Sigmoid colon (tissue), 7 donors: ENCODE measurements at places on chromosomes 2 and 18. TPM values are rescaled to one million over a fixed set of nuclear protein-coding genes. Genes with fewer than 3 reads are reported as not detected.
A peak's percentile ranks its signal among the peaks of the same experiment; 100 is the strongest.

The SLC4A5 gene
- polyA plus RNA-seq: 1.8 TPM

The FAM161A gene
- polyA plus RNA-seq: 1.1 TPM

The SLC40A1 gene
- 216 TPM for polyA plus RNA-seq

DNA sequence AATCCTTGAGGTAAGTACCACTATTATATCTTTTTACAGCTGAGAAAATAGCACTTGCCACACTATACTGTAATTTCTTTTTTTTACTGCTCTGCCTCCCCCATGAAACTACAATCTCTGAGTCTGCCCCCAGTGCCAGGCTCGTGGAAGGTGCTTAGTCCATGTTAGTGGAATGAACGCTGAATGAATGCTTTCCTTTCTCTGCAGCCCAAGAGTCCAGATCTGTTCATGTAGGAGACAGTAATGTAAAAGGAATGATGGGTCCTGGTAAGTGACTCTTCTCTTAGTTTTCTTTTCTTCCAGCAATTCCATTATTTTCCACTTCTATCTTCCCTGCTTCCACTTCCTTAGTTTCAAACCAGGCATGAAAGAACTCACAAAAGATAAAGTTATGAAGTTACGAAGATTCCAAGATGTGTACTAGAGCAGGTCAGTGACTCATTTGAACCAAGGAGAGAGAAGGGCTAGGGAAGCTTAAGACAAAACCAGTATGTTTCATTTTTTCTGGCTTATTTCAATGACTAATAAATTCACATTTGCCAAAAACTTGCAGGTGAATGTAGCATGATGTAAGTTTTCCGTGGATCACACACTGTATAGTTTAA lies 46.0 kb downstream of the ARHGEF33 start:
- no peaks in the 10 kb centered on the region for H3K27me3 ChIP-seq
- no peaks in the 10 kb centered on the region for H3K4me1 ChIP-seq
- no peak overlapping the region for H3K4me3 ChIP-seq

The DPP4 gene
- polyA plus RNA-seq: 1.2 TPM

GRCh38 chr2:179802051-179802882 lies 59.1 kb downstream of the ZNF385B start:
- H3K4me3 ChIP-seq: no peak overlapping the region
- H3K4me1 ChIP-seq: no peaks in the 10 kb centered on the region
- H3K27me3 ChIP-seq: no peaks in the 10 kb centered on the region
- DNase-seq: no peak

The MC2R gene
- polyA plus RNA-seq: not detected

The NDUFV2 gene
- 339 TPM for polyA plus RNA-seq

DNA sequence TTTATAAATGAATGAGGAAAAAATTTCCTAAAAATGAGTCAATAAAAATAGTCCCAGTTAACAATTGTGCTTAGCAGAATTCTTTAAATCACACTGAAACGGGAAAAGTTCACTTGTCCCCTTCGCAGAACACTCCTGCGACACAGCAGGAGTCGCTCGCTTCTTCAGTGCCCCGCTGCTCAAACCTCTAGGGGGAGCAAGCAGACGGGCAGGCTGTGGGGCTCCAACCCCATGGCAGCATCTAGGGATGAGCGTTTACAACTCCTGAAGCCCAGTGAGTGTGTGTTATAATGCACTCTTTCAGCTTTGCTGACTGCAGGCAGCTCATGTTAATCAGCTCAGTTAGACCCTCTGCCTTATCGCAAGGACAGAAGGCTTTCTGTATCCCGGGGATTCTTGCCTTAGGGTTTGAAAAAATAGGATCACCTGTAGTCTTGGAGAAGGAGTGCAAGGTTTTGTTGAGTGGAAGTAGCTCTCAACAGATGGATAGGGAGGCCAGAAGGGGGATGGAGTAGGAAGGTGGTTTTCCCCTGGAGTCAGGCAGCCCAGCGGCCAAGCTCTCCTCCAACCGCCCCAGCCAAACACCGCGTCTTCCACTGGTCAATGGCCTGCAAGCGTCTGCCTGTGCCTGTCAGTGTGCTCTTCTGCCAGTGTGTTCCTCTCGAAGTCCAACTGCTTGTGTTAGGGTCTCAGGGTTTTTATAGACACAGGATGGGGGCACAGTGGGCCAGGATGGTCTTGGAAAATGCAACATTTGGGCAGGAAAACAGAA lies 1977.7 kb upstream of the LRRTM1 start:
- peak; percentile 17 for DNase-seq
- no peak overlapping the region for H3K4me3 ChIP-seq
- H3K36me3 ChIP-seq: no peaks in the 10 kb centered on the region
- H3K4me1 ChIP-seq: no peaks in the 10 kb centered on the region
- no peak overlapping the region for H3K27ac ChIP-seq
- H3K27me3 ChIP-seq: no peaks in the 10 kb centered on the region

The QPCT gene
- 1.2 TPM for polyA plus RNA-seq

- H3K27me3 ChIP-seq: no peaks in the 10 kb centered on the region
- DNase-seq: peak; percentile 72
- no peak overlapping the region for H3K27ac ChIP-seq
Observed at GRCh38 chr2:238290091-238290509, 1.7 kb upstream of the PER2 start.

GRCh38 chr2:190355968-190356644 lies 12.7 kb downstream of the INPP1 start:
- H3K36me3 ChIP-seq: no peaks in the 10 kb centered on the region
- no peak for DNase-seq
- no peaks in the 10 kb centered on the region for H3K4me1 ChIP-seq
- peak overlapping the region; percentile 43 for H3K27ac ChIP-seq
- H3K27me3 ChIP-seq: no peaks in the 10 kb centered on the region

The BUB1 gene
- 2.1 TPM for polyA plus RNA-seq

DNA sequence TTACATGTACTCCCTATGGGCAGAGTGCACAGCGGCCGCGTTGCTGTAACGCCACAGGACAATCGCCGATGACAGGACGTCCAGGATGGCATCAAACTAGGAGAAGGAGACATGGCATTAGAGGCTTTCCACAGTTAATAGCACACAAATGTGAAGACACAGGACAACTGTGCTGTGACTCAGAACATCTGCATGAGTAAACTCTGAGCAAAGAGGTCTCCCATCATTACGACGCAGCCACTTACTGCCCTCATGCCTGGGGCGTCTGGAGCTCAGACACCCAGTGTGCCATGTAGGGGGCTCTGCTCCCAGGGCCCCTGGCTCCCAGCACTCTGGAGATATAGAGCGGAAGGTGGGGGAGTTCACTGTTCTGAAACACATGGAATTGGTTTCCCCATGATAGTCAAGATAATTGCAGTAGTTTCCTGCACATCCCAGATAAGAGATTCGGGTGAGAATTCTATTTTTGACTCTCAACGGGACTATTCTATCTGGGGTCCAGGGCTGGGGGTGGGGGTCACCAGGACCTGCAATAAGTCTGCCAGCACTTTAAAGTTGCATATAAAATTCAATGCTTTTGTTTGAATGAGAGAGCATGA lies 168.1 kb downstream of the TMEM163 start:
- no peak for DNase-seq
- H3K4me3 ChIP-seq: no peak overlapping the region
- H3K4me1 ChIP-seq: no peaks in the 10 kb centered on the region
- H3K27ac ChIP-seq: no peak overlapping the region
- H3K27me3 ChIP-seq: no peaks in the 10 kb centered on the region

DNA sequence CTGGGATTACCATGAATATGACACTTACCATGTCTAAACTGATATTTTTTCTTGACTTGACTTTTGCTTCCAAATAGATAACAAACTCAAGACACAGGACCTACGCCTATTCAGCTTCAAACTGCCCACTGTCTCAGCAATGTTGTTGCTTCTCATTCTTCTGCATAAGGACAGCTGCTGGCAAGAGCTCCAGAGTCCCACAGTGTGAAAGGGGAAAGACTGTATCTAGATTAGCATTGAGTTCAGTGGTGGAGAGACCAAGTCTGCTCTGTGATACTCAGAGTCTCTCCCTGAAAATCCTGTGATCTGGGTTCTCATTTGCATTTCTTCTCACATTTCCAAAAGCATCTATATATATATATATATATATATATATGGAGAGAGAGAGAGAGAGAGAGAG lies 247.9 kb upstream of the NT5C1B start:
- H3K27me3 ChIP-seq: no peaks in the 10 kb centered on the region
- peaks cover 7% of the 10 kb centered on the region for H3K4me1 ChIP-seq
- H3K27ac ChIP-seq: no peak overlapping the region
- H3K36me3 ChIP-seq: no peaks in the 10 kb centered on the region
- H3K4me3 ChIP-seq: no peak overlapping the region
- no peak for DNase-seq

The C2orf66 gene
- 0.03 TPM for polyA plus RNA-seq

GRCh38 chr2:14587119-14587518 lies 45.4 kb upstream of the LRATD1 start:
- no peaks in the 10 kb centered on the region for H3K4me1 ChIP-seq
- no peaks in the 10 kb centered on the region for H3K27me3 ChIP-seq
- H3K4me3 ChIP-seq: no peak overlapping the region
- H3K36me3 ChIP-seq: no peaks in the 10 kb centered on the region
- DNase-seq: no peak

GRCh38 chr2:62102402-62102920 lies 93.5 kb upstream of the B3GNT2 start:
- H3K27ac ChIP-seq: no peak overlapping the region
- DNase-seq: no peak
- no peaks in the 10 kb centered on the region for H3K4me1 ChIP-seq
- H3K4me3 ChIP-seq: no peak overlapping the region
- no peaks in the 10 kb centered on the region for H3K27me3 ChIP-seq

- no peak for DNase-seq
- no peaks in the 10 kb centered on the region for H3K27me3 ChIP-seq
- no peak overlapping the region for H3K4me3 ChIP-seq
- no peaks in the 10 kb centered on the region for H3K4me1 ChIP-seq
Observed at GRCh38 chr18:69780851-69781250, 166.8 kb downstream of the CD226 start.

GRCh38 chr18:58662118-58662517 lies 9.1 kb upstream of the MALT1 start:
- no peaks in the 10 kb centered on the region for H3K4me1 ChIP-seq
- H3K27ac ChIP-seq: no peak overlapping the region
- DNase-seq: no peak

DNA sequence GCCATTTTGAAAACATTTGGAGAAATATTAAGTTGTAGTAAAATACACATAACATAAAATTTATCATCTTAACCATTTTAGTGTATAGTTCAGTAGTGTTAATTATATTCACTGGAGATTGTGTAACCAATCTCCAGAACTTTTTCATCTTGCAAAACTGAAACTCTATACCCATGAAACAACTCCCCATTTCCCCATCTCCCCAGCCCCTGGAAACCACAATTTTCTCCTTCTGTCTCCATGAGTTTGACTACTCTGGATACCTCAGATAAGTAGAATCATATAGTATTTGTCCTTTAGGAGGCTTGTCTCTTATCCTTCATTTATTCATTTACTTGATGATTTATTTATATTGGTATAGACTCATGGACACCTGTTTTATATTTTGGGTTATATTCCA lies 392.9 kb downstream of the SETBP1 start:
- no peak overlapping the region for H3K4me3 ChIP-seq
- no peaks in the 10 kb centered on the region for H3K4me1 ChIP-seq
- H3K36me3 ChIP-seq: no peaks in the 10 kb centered on the region
- no peak overlapping the region for H3K27ac ChIP-seq
- H3K27me3 ChIP-seq: no peaks in the 10 kb centered on the region

The WDR35 gene
- polyA plus RNA-seq: 0.46 TPM

- DNase-seq: no peak
- H3K4me3 ChIP-seq: no peak overlapping the region
- no peak overlapping the region for H3K27ac ChIP-seq
- no peaks in the 10 kb centered on the region for H3K27me3 ChIP-seq
- H3K36me3 ChIP-seq: no peaks in the 10 kb centered on the region
- peaks cover 29% of the 10 kb centered on the region for H3K4me1 ChIP-seq
Observed at GRCh38 chr2:39069136-39069515, 51.7 kb downstream of the SOS1 start.

GRCh38 chr2:162029287-162029901 lies 44.6 kb downstream of the DPP4 start:
- no peaks in the 10 kb centered on the region for H3K36me3 ChIP-seq
- H3K4me3 ChIP-seq: no peak overlapping the region

GRCh38 chr2:44852594-44852993 lies 88.9 kb upstream of the SIX3 start:
- H3K27me3 ChIP-seq: no peaks in the 10 kb centered on the region
- no peak for DNase-seq

DNA sequence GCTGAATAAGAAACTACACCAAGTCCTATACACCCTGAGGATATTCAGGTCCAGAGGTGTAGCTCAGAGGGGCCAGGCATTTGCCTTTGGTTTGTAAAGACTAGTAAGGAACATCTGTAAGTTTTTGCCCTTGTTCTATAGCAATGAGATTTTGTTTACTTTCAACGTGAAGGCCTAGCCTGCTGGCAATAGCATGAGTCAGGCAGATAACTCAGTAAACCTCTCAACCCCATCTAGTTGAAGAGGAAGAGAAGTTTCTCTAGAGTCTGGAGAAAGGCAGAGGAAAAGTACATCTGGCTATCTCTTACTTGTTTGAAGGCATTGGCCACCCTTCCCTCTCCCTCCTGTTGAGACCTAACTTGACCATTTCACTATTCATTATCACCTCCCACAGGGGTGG lies 70.3 kb upstream of the ZNF521 start:
- no peaks in the 10 kb centered on the region for H3K36me3 ChIP-seq
- H3K4me3 ChIP-seq: no peak overlapping the region
- no peak for DNase-seq
- no peak overlapping the region for H3K27ac ChIP-seq
- H3K27me3 ChIP-seq: no peaks in the 10 kb centered on the region

The TMEM17 gene
- 0.73 TPM for polyA plus RNA-seq

The EFEMP1 gene
- polyA plus RNA-seq: 25.2 TPM

The NEU4 gene
- 16.3 TPM for polyA plus RNA-seq

DNA sequence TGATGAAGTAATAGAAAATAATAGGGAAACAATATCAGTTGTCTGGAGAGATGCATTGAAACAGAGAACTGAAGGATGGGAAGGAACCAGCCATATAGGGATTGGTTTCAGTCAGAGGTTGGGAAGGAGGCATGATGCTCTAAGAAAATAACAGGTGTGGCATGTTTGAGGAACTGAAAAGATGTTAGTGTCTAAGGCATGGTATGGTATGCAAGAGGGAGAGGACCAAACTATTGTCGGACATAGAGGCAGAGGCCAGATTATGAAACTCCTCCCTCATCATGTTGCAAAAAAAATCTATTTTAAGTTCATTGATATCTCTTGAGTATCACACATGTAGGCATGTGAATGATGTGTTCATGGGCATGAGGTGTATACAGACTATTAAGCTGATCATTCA lies 48.9 kb upstream of the EMILIN2 start:
- no peaks in the 10 kb centered on the region for H3K27me3 ChIP-seq
- H3K36me3 ChIP-seq: peaks cover 7% of the 10 kb centered on the region
- DNase-seq: no peak
- no peak overlapping the region for H3K4me3 ChIP-seq
- H3K4me1 ChIP-seq: no peaks in the 10 kb centered on the region

The ASIC4 gene
- not detected for polyA plus RNA-seq

- DNase-seq: no peak
- no peaks in the 10 kb centered on the region for H3K27me3 ChIP-seq
- H3K27ac ChIP-seq: no peak overlapping the region
- peaks cover 36% of the 10 kb centered on the region for H3K36me3 ChIP-seq
- H3K4me3 ChIP-seq: no peak overlapping the region
- peaks cover 20% of the 10 kb centered on the region for H3K4me1 ChIP-seq
Observed at GRCh38 chr2:10446631-10447030, 1.5 kb downstream of the ODC1 start.

The EPG5 gene
- polyA plus RNA-seq: 3.7 TPM

The DNAJC5G gene
- polyA plus RNA-seq: not detected

GRCh38 chr18:48621815-48622555 lies 83.2 kb downstream of the CTIF start:
- no peaks in the 10 kb centered on the region for H3K27me3 ChIP-seq
- peaks cover 32% of the 10 kb centered on the region for H3K4me1 ChIP-seq
- H3K36me3 ChIP-seq: peaks cover 24% of the 10 kb centered on the region
- no peak for DNase-seq
- H3K4me3 ChIP-seq: no peak overlapping the region

The IL36RN gene
- 0.03 TPM for polyA plus RNA-seq

The CCDC88A gene
- 5.5 TPM for polyA plus RNA-seq
